Activated naive CD8-positive, alpha-beta T cell treated with anti-CD3 and anti-CD28 coated beads, Interleukin-2, amount 10 ng/mL, durations not matched to agents 7 days and 5 days (primary cell): ENCODE measurements at places on chromosomes 2 and 18. TPM values are rescaled to one million over a fixed set of nuclear protein-coding genes. Genes with fewer than 3 reads are reported as not detected.
A peak's percentile ranks its signal among the peaks of the same experiment; 100 is the strongest.

DNA sequence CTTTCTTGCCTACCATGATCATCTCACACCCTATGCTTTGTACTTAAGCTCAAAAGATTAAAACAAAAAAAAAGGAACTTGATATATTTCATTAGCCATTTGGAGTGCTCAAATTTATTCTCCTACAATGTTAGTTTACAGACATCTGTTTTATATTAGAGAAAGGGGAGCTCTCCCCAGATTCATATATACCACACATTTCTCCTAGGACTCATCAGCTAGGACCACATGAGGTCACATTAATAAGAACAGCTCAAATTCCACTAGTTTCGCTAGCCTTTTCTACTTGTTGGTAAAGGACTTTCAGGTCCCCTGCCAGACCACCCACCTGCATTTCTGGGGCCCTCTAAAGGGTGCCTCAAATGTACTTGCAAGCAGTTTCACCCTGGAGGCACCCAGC lies 151.2 kb upstream of the MMADHC start:
- DNase-seq, result no peak

- peak; percentile 65 for DNase-seq
These were observed 1.2 kb downstream of the ST3GAL5 start for GRCh38 chr2:85887566-85888019.

- no peak for DNase-seq
These were observed 228.6 kb upstream of the PXDN start for GRCh38 chr2:1972948-1973347.

- no peak for DNase-seq
These were observed 41.4 kb downstream of the XDH start for GRCh38 chr2:31373127-31373526.

DNA sequence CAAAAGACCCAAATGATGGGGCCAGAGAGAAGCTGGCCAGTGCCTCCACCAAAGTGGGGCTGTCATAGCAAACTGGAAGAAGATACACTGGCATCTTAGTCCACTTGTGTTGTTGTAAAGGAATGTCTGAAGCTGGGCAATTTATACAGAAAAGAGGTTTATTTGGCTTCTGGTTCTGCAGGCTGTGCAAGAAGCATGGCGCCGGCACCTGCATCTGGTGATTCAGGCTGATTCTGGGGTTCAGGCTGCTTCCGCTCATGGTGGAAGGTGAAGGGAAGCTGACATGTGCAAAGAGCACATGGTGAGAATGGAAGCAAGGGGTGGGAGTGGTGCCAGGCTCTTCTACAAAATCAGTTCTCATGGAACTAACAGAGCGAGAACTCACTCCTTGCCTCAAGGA lies 135.9 kb upstream of the TWIST2 start:
- DNase-seq, result no peak

DNA sequence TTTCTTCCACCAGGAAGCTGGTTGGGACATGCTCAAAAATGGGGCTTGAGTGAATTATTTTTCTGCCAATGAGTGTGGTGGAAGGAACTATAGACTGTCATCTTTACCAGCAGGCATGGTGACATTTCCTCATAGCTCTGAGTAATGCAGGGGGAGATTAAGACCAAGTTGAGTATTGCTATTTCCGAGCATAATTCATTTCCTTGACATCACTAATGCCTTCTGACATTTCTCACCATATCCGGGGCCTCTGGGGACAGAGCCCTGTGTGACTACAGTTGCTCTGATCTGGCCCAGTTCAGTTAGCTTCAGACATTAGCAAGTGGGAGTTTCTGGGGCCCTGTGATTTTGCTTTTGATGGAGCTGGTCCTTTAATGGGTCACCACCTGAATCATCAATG lies 410.4 kb downstream of the MEIS1 start:
- no peak for DNase-seq

DNA sequence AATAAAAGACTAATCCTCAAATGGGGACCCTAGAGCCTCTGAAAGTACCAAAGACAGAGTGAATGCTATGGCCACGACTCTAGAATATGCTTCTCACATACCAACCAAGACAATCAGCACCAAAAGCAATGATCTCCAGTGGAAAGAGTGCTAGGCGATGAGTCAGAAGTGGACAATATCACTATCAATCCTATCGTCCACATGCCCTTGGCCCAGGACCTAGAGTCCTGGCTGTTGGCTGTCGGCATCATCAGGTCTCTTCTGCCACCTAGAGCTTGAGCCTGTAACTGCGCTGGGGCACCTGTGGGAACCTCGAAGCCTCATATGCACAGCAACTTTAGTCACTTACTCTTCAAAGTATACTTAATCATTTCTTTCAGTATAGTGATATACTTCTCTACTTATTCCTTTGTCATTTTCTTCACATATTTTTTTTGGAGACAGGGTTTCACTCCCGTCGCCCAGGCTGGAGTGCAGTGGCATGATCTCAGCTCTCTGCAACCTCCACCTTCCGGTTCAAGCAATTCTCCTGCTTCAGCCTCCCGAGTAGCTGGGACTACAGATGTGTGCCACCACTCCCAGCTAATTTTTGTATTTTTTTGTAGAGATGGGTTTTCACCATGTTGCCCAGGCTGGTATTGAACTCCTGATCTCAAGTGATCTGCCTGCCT lies 29.7 kb downstream of the NOL10 start:
- DNase-seq, result peak; percentile 57

- no peak for DNase-seq
These were observed 167.1 kb downstream of the PRKCE start for GRCh38 chr2:45818591-45818990.

- no peak for DNase-seq
These were observed 53.7 kb downstream of the EHD3 start for GRCh38 chr2:31287654-31288053.

TCF4 gene
- total RNA-seq, result 0.75 TPM

C2orf72 gene
- 0.48 TPM for total RNA-seq

GRCh38 chr2:64760128-64760527 lies 106.4 kb upstream of the SERTAD2 start:
- DNase-seq, result no peak

DSC3 gene
- total RNA-seq, result not detected
